ENCODE measurements at places on chromosomes 7 and 10.

DNA sequence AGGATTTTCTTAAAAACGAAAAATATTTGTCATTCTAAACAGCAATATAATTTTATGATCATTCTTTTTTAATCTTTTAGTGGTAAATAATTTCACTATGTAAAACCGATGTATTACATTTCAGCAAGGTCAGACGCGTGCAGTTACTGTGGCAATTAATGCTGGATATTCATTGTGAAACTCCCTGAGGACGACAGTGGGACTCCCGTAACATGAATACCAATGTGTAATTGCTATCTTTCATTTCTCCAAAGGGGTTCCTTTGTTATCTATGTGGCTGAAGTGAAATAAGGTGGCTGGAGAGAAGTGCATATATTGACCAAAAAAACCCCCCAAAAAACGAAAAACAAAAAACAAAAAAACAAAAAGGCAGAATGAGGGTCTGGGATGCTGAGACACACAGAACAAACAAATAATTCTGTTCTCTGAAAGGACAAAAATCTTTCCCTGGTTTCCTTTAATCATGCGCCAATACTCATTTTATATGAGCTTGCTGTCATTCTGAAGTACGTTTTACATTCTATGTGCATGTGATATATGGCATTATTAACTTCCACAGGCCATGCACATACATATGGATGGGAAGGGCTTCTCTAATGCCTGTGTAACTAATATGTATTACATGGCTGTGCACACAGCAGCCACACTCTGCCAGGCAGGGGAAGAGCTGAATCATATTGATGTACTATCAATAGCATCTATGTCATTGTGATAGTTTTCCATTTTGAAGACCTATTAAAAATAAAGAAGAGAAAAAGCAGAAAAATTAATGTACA, 161.4 kb downstream of the RAPGEF5 start:
- DNase-seq, result no peak

DNA sequence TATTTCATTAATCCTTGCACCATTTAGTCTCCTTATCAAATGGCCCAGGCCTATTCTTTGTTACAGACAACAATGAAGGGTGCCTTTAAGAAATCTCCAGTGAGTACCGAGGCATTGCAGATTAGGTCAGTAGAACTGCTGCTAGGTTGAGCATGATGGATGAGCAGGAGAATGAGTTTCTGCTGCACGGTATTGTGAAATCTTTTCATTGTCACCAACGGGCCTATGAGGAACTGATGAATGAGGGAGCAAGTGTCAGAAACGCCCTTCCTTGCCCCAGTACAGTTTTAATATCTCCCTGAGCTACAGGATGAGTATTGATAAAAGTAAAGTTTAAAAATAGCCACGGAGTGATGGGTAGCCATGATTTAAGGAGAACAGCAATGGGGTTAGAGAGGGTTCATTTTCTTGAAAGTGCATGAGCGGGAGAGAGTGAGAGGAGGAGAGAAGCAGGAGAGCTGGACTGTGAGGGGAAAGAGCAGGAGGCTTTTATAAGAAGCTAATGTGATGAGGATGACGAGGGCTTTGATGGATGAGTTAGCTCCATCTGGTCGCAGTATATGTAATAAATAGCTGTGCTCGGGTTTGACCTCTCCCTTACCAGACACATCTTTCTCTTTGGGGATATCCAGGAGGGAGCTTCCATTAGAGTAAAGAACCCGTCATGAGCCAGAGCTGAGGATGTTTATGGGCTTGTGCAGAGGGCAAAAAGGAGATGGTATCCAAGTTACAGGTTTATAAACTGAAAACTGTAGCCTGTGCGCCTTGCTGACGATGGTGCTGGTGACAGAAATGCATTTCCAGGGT, 526.1 kb downstream of the LRMDA start:
- DNase-seq, result no peak

GRCh38 chr7:103487419-103487818, 41.4 kb upstream of the SLC26A5 start:
- DNase-seq, result no peak

DNA sequence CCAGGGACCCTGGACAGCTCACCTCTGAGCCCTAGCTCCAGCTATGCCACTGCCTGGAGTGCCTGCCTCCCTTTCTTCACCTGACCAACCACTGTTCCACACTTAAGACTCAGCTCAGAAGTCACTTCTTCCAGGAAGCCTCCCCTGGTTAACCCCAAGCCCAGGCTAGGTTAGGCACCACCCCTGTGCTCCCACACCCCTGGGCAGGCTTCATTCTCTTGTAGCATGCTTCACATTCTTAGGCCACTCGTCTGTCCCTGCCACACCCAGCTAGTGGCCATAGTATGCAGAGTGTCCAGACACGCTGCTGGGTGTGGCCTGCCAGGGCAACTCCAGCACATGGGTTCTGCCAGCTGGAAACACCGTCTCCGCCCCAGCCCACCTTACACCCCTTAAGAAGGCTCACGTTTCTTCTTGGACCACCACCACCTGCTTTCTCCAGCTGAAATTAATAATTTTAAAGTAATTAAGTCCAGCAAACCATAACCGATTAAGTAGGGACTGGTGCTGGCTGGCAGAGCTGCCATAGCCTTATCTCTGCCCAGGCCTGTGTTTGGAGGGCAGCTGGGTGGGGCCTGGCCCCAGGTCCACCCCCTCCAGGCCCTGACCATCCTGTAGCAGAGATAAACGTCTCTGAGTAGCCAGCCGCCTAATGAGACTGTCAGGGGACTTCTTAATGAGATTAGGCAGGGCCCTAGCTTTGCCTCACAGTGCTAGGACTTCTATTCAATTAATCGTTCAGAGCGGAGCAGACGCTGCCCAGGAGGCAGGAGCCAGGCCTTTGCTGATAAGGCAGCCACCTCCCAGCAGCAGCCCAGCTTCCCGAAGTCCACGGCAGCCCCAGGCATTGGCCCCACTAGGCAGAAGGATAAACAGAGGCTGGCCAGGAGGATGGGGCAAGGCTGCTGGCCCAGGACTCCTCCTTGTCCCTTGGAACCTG, 20.5 kb downstream of the GRID1 start:
- no peak for DNase-seq

- DNase-seq, result no peak
Observed at GRCh38 chr10:118638680-118639079, 43.2 kb upstream of the PRLHR start.

- no peak for DNase-seq
Observed at GRCh38 chr7:142231716-142232115, 26.1 kb downstream of the PRSS58 start.

GRCh38 chr10:108690530-108690929, 1232.8 kb downstream of the XPNPEP1 start:
- no peak for DNase-seq
